ENCODE measurements at places on chromosomes 13 and 19. TPM values are rescaled to one million over a fixed set of nuclear protein-coding genes. Genes with fewer than 3 reads are reported as not detected.

Gene CYP2S1
- total RNA-seq: 2.5 TPM

Gene KLF5
- total RNA-seq: 30.9 TPM

Gene XRCC1
- total RNA-seq: 10.6 TPM

Gene YJEFN3
- 0.69 TPM for total RNA-seq

Gene CLEC4M
- 0.59 TPM for total RNA-seq

Gene ZNF525
- total RNA-seq: 13.5 TPM

Gene DNAJC3
- 38.0 TPM for total RNA-seq

Gene CYP4F12
- 8.1 TPM for total RNA-seq

Gene KLK12
- 0.69 TPM for total RNA-seq

Gene C19orf18
- 0.89 TPM for total RNA-seq

Gene CEACAM4
- total RNA-seq: 0.59 TPM

Gene ZNF14
- 13.8 TPM for total RNA-seq

Gene CRX
- total RNA-seq: not detected

Gene ZNF574
- total RNA-seq: 8.7 TPM

Gene PALM3
- 0.10 TPM for total RNA-seq

Gene ATP4B
- total RNA-seq: not detected

Gene TMEM255B
- 1.7 TPM for total RNA-seq

Gene SBSN
- 197 TPM for total RNA-seq

Gene FARP1
- 65.3 TPM for total RNA-seq

Gene KIR2DL4
- total RNA-seq: not detected

Gene LRP3
- 15.0 TPM for total RNA-seq

Gene TMEM238
- 0.30 TPM for total RNA-seq

Gene THSD8
- 0.39 TPM for total RNA-seq

Gene FFAR2
- 0.99 TPM for total RNA-seq

Gene PRR36
- total RNA-seq: 0.10 TPM

Gene GARIN5B
- total RNA-seq: not detected

Gene SHC2
- 7.1 TPM for total RNA-seq

Gene ZNF317
- total RNA-seq: 14.0 TPM

Gene GPR12
- 0.69 TPM for total RNA-seq

Gene CYP2F1
- not detected for total RNA-seq

Gene CNMD
- 0.49 TPM for total RNA-seq

Gene VSIG10L
- total RNA-seq: 2.3 TPM

Gene CGB3
- not detected for total RNA-seq

Gene RHPN2
- total RNA-seq: 2.2 TPM

Gene HOMER3
- 18.8 TPM for total RNA-seq

Data from skin of body (tissue), 3 donors.